ENCODE measurements at places on chromosomes 6 and 20.

GRCh38 chr20:24572862-24573261, 103.4 kb downstream of the SYNDIG1 start:
- DNase-seq: no peak

- no peak for DNase-seq
Measured at GRCh38 chr6:134223796-134224420, 94.0 kb downstream of the SGK1 start.

DNA sequence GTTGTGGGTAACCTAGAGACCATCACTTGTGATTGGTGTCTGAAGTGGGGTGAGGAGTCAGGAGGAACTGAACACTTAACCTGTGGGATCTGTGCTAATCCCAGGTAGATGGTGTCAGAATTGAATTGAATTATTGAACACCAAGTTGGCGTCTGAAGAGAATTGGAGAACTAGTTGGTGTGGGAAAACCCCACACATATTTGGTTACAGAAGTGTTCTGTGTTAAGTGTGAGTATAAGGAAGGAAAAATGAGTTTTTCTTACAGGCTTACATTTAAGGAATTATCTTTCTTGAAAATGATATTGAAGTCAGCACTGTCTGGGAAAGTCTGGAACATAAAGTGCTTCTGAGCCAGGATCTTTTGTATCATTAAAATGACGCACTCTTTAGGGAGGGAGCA, 182.9 kb upstream of the ECI2 start:
- no peak for DNase-seq

DNA sequence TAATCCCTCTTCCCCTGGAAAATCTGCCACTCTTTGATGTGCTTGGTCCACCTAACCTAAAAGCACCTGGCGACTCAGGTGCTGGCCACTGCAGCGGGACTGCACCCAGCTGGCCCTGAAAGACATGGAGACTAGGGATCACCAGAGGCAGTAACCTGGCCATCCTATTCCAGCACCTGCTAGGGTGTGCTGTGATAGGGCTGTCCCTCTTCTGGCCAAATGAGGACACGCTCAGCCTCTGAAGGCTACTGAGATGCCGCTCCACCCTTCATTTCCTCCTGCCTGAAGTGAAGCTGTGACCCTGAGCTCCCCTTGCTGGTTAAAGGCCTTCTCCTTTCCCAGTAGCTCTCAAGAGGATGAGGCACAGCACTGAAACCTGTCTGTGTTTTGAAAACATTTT, 24.4 kb downstream of the FOXC1 start:
- DNase-seq: no peak

- peak; percentile 63 for DNase-seq
Measured at GRCh38 chr20:9068233-9068801, 570 bp upstream of the PLCB4 start.

- no peak for DNase-seq
Measured at GRCh38 chr20:58448958-58449357, 59.9 kb downstream of the VAPB start.

GRCh38 chr6:152636609-152637295, 410 bp downstream of the SYNE1 start:
- DNase-seq: no peak

GRCh38 chr6:57078531-57079207, 11.3 kb upstream of the ZNF451 start:
- DNase-seq: no peak

GRCh38 chr6:161880056-161880455, 606.2 kb upstream of the AGPAT4 start:
- DNase-seq: no peak

DNA sequence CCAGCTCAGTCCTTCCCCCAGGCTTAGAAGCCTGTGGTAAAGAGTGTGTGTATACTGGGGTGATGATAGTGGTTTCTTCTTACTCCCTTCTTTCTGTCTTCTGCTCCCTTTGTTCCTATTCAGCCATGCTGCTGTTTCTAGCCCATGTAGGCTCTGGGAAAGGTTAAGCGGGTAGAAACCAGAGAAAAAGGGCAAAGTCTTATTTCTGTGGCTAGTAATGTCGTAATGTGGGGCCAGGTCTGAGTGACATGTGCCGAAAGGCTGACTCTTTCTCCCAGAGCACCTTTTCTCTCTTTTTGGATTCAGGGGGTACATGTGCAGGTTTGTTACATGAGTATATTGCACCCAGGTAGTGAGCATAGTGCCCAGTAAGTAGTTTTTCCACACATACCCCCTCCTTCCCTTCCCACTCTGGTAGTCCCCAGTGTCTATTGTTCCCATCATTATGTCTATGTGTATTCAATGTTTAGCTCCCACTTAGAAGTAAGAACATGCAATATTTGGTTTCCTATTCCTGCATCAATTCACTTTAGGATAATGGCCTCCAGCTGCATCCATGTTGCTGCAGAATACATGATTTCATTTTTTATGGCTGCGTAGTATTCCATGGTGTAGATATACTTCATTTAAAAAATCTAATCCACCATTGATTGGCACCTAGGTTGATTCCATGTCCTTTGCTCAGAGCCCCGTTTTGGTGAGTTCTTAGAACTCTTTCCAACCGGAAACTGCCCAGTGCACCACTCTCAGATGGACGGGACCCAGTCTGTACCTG, 74.3 kb downstream of the EFHC1 start:
- no peak for DNase-seq

- DNase-seq: no peak
Measured at GRCh38 chr6:110589865-110590513, 113.6 kb upstream of the SLC22A16 start.

DNA sequence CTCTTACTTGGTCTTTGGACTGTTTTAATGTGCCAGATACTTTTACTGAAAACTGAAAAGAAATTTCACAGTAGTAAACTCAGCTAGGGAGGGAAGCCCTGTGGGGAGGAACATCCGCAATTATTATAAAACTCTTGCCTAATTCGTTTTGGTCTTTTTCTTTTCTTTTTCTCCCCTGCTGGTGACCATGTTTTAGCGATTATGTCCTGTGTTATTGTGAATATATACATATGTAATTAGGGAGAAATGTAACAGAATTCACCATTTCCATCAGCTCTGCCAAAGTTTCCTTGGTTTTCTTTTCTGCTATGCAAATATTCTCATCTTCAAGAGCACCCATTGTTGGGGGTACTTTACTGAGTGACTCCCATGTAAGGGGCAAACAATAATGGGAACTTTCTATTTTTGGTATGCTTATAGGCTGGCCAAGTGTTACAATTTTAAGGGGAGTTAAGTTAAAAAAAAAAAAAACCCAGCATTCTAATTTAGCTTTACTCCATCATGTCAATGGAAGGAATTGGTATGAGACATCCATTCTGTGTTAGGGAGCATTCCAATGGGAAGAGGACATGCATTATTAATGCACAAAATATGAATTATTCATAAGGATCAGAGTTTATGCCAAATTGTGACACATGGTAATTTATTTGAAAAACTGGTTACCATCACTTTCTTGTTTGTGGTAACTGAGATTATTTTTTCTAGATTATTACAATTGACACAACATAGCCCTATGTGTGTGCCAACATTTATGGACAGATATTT, 2.0 kb downstream of the DOK5 start:
- no peak for DNase-seq

GRCh38 chr20:57210911-57211280, 55.5 kb downstream of the BMP7 start:
- no peak for DNase-seq

DNA sequence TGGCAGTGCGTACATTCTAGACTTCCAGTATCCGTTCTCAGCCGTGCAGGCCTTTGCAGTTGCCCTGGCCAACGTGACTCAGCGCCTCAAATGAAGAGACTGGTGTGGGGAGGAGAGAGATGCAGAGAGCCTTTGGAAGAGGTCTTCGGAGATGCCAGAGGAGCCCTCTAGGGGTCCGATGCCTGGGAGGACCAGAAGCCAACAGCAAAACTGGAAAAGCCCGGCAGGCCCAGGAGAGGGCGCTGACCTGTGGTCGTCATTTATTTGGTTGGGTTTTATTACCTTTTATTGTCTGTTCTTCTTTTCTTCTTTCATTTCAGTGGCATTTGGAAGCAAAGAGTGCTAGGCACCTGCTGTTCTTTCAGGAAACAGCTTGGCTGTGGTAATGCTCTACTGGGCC, 53.3 kb upstream of the TMEM181 start:
- peak; percentile 80 for DNase-seq

- no peak for DNase-seq
Measured at GRCh38 chr6:80939898-80940297, 812.6 kb downstream of the TENT5A start.

GRCh38 chr20:17541996-17542395, 10.8 kb upstream of the BFSP1 start:
- no peak for DNase-seq

- DNase-seq: peak; percentile 23
Measured at GRCh38 chr6:31122791-31123706, 2.8 kb upstream of the CDSN start.

DNA sequence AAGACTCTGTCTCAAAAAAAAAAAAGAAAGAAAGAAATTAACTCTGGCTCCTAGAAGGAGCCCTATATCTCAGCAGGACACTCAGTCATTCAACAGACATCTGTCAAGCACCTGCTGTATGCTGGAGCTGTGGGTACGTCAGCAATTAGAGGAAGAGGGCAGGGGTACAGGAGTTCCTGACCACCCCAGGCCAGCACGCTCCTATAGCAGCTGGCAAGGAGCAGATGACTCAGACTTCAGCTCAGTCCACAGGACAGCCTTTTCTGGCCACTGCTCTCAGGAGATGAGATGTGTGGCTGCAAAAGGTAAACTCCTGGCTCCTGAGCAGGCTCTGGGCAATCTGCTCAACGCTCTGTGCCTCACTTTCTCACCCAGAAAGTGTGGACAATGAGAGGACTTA, 1.7 kb upstream of the RTEL1 start:
- DNase-seq: no peak

GRCh38 chr6:143823548-143823947, 19.6 kb upstream of the LTV1 start:
- no peak for DNase-seq

DNA sequence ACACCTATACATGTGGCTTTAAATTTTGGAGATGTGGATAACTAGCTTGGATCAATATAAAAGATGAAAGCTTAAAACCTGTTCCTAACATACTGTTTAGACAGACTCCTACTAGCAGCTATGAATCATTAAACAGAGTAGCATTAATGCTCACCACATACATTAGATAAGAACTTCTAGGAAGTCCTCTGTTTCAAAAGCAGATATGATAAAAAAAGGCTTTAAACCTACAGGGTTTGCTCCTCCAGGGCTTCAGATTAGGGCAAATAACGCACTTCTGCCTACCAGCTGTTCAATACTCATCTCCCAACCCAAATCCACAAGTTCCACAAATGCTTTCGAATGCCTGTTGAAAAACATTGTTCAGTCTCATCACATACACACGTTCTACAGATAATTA, 1.5 kb downstream of the REPS1 start:
- no peak for DNase-seq

DNA sequence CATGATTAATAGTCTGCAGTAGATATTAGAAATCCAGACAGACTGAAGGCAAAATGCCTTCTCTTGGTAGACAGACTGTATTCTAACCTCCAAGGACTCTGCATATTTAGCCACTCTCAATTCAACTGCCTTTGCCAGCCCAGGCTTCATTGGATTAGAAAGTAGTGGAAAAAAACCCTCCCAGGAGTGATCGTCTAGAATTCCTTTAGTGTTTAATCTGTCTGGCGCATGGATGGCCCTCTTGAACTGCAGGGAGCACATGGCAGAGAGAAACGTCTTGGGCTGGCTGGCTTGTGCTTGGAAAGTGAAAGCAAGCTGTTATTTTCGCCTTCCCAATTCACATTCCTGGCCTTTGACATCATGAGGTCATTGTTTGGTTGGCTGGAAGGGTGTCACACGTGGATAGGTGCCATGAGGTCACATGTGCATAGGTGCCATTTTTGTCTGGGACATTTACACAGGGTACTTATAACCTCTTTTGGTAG, 30.9 kb upstream of the NEDD9 start:
- peak; percentile 55 for DNase-seq

- no peak for DNase-seq
Measured at GRCh38 chr6:75096966-75097365, 108.9 kb downstream of the COL12A1 start.

GRCh38 chr20:752291-752690, 16.0 kb downstream of the SLC52A3 start:
- DNase-seq: no peak

GRCh38 chr6:40083141-40083920, 149.1 kb upstream of the MOCS1 start:
- no peak for DNase-seq

- DNase-seq: no peak
Measured at GRCh38 chr6:105601541-105602236, 198.8 kb upstream of the PREP start.

- no peak for DNase-seq
Measured at GRCh38 chr20:57213924-57214323, 52.5 kb downstream of the BMP7 start.

Data from SK-MEL-5 (cell line).